GM18507 (cell line): ENCODE measurements at places on chromosomes 6 and 20.

DNA sequence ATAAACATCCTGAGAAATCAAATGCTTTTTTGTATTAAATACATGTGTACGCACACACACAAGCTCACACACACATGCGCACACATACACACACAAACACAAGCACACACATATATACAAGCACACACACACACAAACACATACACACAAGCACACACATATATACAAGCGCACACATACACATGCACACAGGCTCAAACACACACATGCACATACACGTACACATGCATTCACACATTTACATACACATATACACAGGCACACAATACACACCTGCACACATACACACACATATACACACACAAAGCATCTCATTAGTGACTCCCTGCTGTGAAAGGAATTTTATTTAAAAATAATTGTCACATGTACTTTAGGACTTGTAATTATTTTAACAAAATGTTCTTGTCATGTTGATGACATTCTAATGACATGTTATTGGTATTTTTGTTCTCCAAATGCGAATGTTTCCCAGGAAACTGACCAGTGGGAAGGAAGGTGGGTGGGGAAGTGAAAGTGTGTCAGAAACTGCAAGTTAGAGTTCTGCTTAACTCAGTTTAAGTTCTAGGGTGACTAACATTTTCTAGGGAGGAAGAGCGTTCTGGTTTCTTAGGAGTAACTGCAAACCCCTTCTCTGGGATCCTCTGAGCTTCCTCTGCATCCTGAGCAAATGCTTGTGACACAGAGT, 113.9 kb upstream of the ZNF217 start:
- DNase-seq: no peak

GRCh38 chr6:63676412-63677114, 41.0 kb downstream of the PHF3 start:
- no peak for DNase-seq

DNA sequence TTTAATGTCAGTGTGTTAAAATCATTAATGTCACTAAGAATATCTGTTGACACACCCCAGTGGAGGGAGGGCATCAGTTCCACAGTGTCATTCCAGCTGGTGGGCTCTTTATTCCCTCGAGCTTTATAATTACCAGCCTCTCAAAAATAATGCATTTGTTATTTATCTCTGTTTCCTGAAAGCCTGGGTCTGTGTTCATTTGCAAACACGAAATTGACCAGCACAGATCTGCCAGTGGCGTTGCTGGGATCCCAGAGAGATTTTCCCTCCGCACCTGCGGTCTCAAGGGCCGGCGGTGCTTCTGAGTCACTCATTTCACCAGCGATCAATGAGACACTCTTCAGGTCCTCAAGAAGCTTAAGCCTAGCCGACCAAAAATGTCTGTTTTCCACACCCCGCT, 5.7 kb upstream of the PYGB start:
- DNase-seq: no peak

DNA sequence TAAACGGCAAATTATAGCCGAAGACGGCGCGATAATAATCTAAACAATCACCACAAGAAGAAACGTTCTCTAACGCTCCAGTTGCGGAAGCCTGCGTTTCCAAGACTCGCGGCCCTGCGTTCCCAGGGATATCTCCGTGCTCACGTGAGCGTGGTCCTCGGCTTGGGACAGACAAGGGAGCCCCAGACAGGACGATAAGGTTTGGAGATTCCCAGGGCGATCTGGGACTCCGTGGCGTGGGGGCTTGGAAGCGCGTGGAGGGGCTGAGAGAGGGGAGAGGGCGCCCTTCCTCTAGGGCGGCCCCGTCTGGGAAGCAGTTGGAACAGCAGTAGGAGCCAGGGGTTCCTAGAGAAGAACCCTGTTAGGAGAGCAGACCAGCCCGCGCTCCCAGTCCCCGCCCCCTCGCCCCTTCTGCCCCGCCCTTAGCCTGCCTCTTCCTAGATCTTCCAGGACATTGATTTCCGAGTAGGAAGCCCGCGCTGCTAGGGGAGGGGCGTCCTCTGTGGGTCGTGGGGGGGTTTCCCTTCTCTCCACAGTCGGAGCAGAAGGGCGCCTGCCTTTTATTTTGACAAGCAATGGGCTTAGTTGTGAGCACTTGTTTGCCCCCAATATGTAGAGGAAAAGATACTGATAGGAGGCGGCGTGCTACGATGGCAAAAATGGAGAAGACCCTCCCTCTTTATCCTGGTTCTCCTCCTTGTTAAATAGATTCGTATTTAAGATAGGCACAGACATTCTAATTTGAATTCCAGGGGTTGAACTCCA, 10.6 kb downstream of the NRN1 start:
- DNase-seq: no peak

DNA sequence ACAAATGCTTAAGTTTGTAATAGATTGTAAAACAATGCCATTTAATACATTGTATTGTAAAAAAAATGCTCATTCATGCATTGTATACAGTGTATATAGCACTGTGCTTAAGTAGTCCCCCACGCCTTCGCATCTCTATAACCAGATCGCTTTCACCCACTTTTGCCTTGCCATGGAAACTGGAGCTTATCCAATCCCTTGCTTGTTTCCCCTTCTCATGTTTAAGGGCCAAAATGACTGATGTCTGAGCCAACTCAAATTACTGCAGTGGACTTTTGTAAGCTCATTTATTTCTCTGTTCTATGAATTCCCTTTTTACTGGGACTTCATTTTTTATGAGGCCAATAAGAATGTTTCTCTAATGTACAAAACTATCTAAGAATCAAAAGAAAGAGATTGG, 730.9 kb upstream of the GJE1 start:
- DNase-seq: no peak

DNA sequence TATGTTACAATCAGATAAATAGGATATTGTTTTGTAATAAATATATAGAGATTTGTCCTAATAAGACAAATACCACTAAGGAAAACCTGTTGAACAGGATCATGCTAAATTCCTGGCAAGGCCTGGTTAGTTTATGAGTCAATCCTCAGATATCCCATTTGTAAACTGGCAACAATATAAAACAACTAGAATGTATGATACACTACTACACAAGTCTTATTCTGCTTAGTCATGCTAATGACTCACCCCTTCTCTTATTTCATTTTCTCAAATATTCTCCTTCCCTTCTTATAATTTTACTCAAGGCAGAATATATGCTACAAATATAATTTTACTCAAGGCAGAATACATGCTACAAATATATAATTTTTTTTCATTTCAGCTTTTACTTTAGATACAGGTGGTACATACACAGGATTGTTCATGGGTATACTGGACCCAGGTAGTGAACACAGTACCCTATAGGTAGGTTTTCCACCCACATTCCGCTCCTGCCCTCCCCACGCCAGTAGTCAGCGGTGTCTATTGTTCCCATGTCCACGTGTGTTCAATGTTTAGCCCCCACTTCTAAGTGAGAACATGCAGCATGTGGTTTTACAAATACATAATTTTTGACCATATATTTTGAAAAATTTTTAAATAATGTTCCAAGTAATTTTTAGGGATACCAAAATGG, 6.3 kb downstream of the OSER1 start:
- no peak for DNase-seq

- DNase-seq: no peak
Measured at GRCh38 chr6:3380344-3381232, 76.3 kb downstream of the SLC22A23 start.

GRCh38 chr6:148854096-148854495, 107.3 kb downstream of the UST start:
- DNase-seq: no peak

DNA sequence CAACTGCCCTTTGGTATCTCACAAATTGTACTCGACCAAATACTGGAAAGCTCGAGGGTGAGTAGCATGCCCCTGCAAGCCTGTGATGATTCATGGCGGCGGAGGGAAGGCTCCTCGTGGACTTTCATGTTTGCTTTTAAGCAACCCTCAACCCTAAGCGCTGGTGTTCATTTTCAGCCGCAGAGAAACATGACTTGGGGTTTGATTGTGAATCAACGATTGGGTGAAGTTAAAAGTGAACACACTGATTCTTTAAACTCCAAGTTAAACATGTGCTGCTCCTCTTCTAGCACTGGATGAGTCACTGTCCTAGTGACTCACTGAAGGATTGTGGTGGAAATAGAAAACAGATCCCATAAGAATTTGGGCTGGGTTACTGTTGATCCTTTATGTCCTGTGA, 8.3 kb downstream of the CD109 start:
- no peak for DNase-seq

DNA sequence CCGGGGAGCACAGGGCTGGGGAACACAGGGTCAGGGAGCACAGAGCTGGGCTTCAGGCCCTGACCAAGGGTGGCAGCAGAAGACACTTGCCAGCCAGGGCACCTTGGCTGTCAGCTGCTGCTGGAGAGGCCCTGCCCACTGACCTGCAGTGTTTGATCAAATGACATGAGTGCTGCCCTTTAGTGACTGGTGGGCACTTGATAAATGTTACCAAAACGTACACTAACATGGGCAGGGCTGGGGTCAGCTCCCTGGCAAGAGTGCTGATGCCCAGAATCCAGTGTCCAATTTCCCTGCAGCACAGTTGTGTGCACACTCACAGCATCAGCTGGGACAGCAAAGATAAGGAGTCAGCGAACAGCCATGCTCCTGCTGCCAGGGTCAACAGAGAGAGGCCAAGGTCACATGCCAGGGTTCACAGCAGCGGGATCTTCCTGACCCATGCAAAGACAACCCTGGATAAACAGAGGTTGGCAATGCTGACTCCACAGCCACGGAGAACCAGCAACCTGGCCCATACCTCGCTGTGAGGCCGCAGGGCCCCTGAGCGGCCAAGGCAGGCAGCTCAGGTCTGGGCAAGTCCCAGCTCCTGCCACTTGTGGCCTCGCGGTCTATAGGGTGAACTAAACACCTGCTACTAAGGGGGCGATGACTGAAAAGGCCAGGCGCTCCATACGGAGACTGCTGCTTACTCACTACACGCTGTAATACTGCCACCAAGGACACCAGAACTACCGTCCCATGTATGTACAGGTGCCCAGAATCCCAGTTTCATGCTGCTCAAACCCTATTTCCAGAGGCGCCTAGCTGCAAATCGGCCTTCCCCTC, 46.3 kb downstream of the NINL start:
- DNase-seq: no peak

- no peak for DNase-seq
Measured at GRCh38 chr20:24013953-24014352, 25.4 kb upstream of the GGTLC1 start.

- DNase-seq: no peak
Measured at GRCh38 chr6:148064406-148065134, 278.1 kb upstream of the SASH1 start.

GRCh38 chr6:125859727-125860126, 69.0 kb downstream of the NCOA7 start:
- DNase-seq: no peak

GRCh38 chr20:51379601-51380341, 162.7 kb downstream of the NFATC2 start:
- DNase-seq: no peak

DNA sequence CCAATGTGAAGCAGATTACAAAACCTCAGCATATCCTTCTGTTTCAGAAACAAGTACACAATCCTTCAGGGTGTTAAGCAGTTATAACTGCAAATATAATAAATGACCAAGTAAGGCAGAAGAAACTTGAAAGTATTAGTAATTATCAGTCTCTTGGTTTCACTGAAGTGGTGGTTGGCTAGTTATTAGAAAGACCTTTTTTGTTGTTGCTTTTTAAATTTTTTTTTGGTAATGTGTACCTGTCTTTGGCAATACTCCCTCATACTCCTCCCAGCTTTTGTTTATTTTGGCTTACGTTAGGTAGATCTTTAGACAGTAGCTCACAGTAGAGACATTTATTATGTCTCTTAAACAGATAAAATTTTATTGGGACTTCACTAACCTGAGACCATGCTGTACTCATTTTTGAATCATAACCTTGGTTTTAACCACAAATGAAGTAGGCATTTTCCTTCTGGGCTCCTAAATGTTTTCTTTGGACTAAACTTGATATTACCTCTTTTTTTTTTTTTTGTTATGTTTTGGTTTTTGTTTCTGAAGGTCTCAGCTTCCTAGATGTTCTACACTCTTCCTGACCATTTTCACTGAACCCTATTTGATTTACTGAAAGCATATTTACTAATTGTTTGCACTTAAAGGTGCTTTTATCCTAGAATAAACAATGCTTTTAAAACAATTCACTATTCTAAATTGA, 6.4 kb downstream of the CD2AP start:
- no peak for DNase-seq

GRCh38 chr6:12280458-12280857, 9.7 kb upstream of the EDN1 start:
- DNase-seq: no peak

DNA sequence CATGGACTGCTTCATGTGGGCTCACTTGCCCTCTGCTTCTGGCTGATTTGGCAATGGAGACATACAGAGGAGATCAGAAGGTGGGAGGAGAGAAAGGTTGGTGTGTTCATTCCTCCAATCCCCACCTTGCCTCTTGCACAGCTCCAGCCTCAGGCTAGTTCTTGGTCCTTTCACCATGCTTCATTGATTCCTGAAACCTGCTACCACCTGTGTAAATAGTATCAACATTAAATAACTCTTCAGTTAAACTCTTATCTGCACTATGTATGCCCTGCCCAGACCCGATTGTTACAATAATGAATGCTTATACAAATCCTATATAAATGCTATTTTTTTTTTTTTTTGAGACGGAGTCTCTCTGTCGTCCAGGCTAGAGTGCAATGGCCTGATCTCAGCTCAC, 174.5 kb downstream of the CD83 start:
- no peak for DNase-seq

DNA sequence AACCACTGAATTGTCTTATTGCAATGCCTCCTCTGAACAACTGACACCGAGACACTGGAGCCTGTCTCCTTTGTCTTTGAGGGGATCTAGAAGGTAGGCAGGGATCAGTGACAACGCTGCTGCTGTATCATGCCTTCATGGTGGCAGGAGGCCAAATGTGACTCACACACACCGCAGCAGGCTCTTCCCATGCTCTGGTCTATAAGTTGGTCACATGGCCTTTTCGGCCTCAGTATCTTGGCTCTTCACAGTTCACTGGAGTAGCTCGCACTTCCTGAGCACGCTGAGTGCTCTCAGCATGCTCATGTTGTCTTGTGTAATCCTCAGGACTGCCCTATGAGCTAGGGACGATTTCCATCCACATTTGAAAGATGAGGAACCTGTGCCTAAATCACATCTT, 167.4 kb upstream of the PCSK2 start:
- DNase-seq: no peak
